ENCODE measurements at places on chromosomes 11 and 22. TPM values are rescaled to one million over a fixed set of nuclear protein-coding genes. Genes with fewer than 3 reads are reported as not detected.

- no peak for DNase-seq
Measured at GRCh38 chr22:24323233-24323632, 52.6 kb downstream of the SPECC1L start.

DNA sequence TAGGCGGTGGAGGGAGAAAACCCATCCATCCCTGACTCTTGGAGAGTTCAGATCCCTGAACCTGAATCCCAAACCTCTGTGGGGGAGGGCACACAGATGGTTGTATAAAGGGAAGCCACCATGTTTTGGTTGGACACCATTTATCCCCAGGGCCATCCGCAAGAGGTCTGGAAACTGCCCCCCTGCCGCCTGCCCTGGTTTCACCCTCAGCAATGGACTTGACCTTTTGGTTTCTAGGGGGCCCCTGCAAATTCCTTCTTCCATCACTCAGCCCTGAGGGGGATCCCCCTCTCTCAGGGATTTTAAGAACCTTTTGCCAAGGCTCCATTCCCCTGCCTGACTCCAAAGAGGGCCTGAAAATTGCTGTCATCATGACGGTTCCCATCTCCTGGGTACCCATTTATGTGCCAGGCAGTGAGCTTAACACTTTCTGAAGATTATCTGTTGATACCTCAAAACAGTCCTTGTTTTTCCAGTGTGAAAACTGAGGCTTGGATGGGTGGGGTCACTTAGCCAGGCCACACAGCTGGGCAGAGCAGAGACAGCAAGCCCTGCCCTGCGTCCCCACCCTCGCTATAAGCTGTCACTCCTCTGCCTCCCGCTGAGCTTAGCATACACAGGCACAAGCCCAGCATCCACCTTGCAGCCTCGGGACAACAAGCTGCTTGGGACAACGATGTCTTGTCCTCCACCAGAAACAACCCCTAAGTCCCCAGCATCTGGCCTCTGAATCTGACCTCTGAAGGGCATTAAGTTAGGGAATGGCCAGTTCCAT is 33.2 kb upstream of the CRYBB3 start:
- DNase-seq, result no peak

- no peak for DNase-seq
Measured at GRCh38 chr11:113173126-113173525, 141.3 kb upstream of the TTC12 start.

DNA sequence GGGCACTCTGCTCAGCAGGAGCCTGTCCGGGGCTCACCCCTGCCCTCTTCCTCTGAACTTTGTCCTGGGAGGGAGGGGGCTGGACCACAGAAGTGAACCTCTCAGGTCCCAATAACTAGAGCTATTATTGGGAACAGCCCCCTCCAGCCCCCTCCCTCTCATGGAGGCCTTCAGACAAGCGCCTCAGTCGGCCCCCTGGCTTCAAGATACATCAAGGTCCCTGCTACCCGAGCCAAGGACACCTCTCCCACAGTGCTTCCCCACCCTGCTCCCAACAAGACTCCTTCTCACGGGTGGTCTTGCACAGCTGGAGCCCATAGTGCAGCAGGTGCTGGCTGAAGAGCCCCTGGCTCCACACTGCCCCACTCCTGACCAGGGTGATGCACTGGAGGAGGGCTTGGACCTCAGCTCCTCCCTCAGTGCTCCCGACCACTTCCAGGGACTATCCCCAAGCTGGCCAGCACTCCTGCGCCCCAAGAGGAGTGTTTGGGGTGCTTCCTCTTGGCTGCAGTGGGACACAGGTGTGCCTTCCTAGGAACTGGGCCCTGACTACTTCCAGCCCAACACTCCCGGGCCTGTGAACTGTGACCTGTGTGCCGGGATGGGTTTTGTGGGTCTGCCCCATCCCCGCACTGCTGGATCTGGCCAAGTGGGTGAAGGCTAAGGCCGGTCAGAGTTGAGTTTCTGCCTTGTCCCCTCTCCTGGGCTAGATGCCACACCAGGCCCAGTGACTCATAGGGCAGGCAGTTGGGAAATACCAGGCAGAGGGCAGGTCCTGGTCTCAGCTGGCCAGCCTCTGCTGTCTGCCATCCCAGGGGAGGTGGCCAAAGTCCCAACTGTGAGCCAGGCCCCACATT is 2.2 kb downstream of the PNPLA2 start:
- DNase-seq, result no peak

- DNase-seq, result no peak
Measured at GRCh38 chr11:46696212-46696558, 4.2 kb downstream of the ARHGAP1 start.

Gene TRIM48
- total RNA-seq, result not detected

Gene MRGPRX3
- total RNA-seq, result not detected

Data from omental fat pad (tissue), 4 donors.